Spinal cord (tissue), 10 donors: ENCODE measurements at places on chromosomes 6 and 20. TPM values are rescaled to one million over a fixed set of nuclear protein-coding genes. Genes with fewer than 3 reads are reported as not detected.

DNA sequence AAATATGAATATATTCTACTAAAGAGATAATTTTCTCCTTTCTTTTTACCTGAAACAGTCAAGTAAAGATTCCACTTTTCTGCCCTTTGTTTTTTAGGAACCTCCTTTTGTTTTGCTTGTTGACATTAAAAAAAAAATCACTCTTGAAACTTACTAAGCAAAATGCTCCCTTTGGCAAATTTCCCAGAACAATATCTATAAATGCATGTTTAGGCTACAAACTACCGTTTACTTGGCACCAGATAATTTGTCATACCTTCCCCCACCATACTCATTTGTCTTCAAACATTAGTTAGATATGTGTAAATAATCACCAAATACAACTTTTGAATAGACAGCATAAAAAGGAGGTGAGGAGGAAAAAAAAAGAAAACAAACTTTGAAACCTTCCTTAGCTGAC lies 604.7 kb downstream of the RFPL4B start:
- H3K36me3 ChIP-seq, result no peaks in the 10 kb centered on the region
- DNase-seq, result no peak
- no peaks in the 10 kb centered on the region for H3K4me1 ChIP-seq
- H3K27ac ChIP-seq, result no peak overlapping the region

- no peaks in the 10 kb centered on the region for H3K27me3 ChIP-seq
- H3K27ac ChIP-seq, result peak overlapping the region; percentile 12
Measured at GRCh38 chr20:8244637-8245036, 112.6 kb downstream of the PLCB1 start.

DNA sequence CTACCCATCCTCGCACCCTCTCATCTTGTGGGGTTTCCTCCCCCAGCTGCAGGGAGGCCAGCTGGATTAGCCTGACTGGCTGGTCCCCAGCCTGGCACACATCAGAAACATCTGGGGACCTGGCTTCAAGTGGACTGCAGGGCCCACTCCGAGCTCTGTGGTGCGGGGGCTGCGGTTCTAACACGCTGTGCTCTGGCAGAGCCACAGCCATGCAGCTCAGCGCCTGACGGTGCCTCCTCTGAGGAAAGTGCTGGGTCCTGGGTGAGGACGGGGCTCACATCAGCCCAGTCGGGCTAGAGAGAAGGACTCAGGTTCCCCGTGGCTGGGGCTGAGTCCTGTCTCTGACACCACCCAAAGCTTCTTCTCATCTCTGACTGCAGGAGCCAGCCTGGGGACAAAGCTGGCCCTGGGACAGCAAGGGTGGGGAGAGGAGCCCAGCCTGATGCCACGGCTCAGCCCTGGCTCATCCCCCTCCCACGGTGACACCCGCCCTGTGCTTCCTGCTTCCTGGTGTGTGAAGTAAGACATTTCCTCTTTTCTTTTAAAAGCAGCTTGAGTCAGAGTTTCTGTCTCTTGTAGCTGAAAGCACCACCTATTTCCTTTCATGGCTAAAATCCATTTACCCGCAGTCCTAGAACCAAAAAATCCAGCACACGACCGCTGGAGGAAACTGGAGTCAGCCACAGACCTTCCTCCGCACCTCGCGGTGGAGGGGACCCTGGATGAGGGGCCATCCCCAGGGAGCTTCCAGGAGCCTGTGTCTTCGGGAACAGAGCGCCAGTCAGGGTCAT lies 127.4 kb upstream of the AFDN start:
- H3K4me1 ChIP-seq, result peaks cover 25% of the 10 kb centered on the region
- peak overlapping the region; percentile 72 for H3K27ac ChIP-seq
- no peaks in the 10 kb centered on the region for H3K27me3 ChIP-seq

DNA sequence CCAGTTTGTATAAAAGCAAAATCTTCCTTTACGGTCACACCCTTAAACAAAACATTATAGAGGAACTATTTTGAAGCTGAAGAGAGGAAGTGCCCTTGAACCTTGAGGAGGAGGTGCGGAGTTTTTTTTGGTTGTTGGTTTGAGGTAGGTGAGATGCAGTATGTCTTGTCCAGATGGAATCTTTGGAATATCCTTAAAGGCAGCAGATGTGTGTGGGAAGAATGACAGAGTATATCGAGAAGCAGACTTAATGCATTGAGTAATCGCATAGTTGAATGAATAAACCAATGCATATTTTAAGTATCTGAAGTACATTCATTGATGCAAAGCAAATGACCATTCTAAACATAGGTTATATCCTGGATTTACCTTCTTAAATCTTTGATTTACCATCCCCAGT lies 49.9 kb downstream of the AIG1 start:
- no peaks in the 10 kb centered on the region for H3K4me1 ChIP-seq
- no peak overlapping the region for H3K4me3 ChIP-seq
- H3K27ac ChIP-seq, result no peak overlapping the region
- DNase-seq, result no peak
- H3K36me3 ChIP-seq, result no peaks in the 10 kb centered on the region

GRCh38 chr6:82038631-82039030 lies 208.9 kb downstream of the IBTK start:
- H3K4me1 ChIP-seq, result no peaks in the 10 kb centered on the region
- H3K27me3 ChIP-seq, result no peaks in the 10 kb centered on the region
- no peak overlapping the region for H3K27ac ChIP-seq
- no peak overlapping the region for H3K4me3 ChIP-seq

GRCh38 chr6:16476861-16477260 lies 238.5 kb downstream of the GMPR start:
- H3K36me3 ChIP-seq, result no peaks in the 10 kb centered on the region
- no peak for DNase-seq
- H3K4me3 ChIP-seq, result no peak overlapping the region
- H3K4me1 ChIP-seq, result no peaks in the 10 kb centered on the region

GRCh38 chr6:170177772-170178560 lies 112.9 kb downstream of the DLL1 start:
- H3K4me3 ChIP-seq, result no peak overlapping the region
- no peaks in the 10 kb centered on the region for H3K27me3 ChIP-seq
- no peaks in the 10 kb centered on the region for H3K36me3 ChIP-seq
- no peak overlapping the region for H3K27ac ChIP-seq
- H3K4me1 ChIP-seq, result peaks cover 29% of the 10 kb centered on the region

DNA sequence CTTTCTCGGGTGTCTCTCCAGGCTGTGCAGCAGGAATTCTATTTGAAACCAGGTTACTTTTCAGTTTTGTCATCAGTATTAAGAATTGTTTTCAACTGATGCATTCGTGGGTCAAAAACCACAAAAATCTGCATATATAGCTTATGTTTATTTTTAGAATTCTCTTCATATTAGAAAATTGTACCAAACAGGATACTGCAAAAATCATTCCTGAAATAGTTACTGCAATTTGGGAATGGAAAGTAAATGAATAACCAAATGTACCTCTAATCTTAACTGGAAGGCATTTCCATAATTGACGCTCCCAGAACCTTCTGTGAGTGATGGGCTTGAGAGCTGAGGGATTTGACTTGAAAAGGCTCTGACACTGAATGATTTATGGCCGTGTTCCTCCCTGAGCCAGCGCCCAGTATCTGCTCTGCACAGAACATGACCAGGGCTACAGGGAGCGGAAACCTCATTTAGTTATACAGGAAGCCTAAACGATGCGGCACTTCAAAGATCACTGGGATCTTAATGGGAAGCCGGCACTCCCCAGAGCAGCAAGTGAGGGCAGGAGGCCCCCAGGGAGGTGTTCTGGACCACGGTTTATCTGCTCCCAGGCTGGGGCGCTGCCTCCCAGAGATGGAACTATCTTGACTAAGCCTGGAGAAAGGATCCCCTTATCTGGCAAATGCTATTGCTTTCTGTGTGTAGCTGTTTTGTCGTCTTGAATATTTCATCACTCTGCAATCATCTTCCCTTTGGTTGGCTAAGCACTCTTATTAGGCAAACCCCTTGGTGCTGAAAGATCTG lies 446.0 kb downstream of the QKI start:
- H3K36me3 ChIP-seq, result no peaks in the 10 kb centered on the region
- DNase-seq, result no peak

DNA sequence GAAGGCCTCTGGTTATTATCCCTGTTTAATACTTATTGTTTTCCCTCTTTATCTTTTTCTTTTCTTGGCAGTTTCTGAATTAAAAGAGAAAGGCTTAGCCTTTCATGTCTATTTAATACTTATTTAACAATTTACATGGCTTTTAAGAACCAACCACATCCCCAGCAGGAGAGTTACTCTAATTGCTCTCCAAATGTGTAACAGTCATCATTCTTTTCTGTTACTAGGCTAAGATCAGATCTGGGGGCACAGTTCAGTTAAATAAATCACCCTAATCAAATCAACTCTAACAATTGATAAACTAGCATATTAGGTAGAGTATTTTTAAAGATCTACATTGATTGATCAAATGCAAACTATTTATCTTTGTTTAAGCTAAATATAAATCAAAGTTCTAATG lies 54.1 kb upstream of the NT5E start:
- H3K27ac ChIP-seq, result no peak overlapping the region
- H3K36me3 ChIP-seq, result no peaks in the 10 kb centered on the region
- no peaks in the 10 kb centered on the region for H3K4me1 ChIP-seq
- H3K27me3 ChIP-seq, result no peaks in the 10 kb centered on the region
- DNase-seq, result no peak
- no peak overlapping the region for H3K4me3 ChIP-seq

- DNase-seq, result no peak
- no peaks in the 10 kb centered on the region for H3K36me3 ChIP-seq
- no peak overlapping the region for H3K4me3 ChIP-seq
- H3K4me1 ChIP-seq, result peaks cover 12% of the 10 kb centered on the region
- no peaks in the 10 kb centered on the region for H3K27me3 ChIP-seq
Measured at GRCh38 chr20:43926287-43927050, 11.8 kb downstream of the TOX2 start.

DNA sequence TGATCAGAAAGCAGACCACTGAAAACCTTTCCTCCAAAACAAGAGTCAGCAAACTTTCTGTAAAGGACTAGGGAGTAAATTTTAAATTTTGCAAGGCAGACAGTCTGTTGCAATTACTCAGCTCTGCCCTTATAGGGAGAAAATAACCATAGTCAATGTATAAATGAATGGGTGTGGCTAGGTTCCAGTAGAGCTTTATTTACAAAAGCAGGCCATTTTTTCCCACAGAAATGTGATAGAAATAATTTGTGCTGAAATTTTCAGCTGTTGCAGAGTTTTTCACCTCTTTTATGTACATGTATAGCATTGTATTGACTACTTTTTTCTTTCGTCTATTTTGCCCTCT lies 7.7 kb downstream of the AMD1 start:
- no peaks in the 10 kb centered on the region for H3K36me3 ChIP-seq
- H3K4me1 ChIP-seq, result peaks cover 12% of the 10 kb centered on the region
- H3K27ac ChIP-seq, result no peak overlapping the region

GRCh38 chr6:3648724-3649123 lies 102.8 kb downstream of the PXDC1 start:
- no peaks in the 10 kb centered on the region for H3K4me1 ChIP-seq
- H3K27me3 ChIP-seq, result no peaks in the 10 kb centered on the region

GRCh38 chr6:111267764-111268333 lies 180.5 kb downstream of the SLC16A10 start:
- DNase-seq, result no peak
- peaks cover 8% of the 10 kb centered on the region for H3K36me3 ChIP-seq
- H3K4me1 ChIP-seq, result no peaks in the 10 kb centered on the region
- no peaks in the 10 kb centered on the region for H3K27me3 ChIP-seq
- no peak overlapping the region for H3K4me3 ChIP-seq

DNA sequence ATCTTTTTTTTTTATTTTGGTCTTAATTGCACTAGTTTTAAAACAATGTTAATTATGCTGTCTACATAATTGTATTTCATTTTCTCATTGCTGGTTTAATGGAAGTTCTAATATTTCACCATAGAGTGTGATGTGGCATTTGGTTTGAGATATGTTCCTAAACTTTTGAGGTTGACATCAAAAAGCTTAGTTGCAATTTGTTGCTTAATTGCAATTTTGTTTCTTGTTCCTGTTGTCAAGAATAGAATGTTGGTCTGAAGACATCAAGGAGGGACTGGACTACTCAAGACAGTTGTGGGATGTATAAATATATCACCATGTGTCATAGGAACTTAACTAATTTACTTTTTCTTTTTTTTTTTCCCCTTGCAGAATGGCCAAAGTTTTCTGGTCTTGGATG lies 12.5 kb downstream of the HSF2 start:
- DNase-seq, result no peak
- H3K27me3 ChIP-seq, result no peaks in the 10 kb centered on the region
- peaks cover 5% of the 10 kb centered on the region for H3K36me3 ChIP-seq

- no peaks in the 10 kb centered on the region for H3K27me3 ChIP-seq
- H3K36me3 ChIP-seq, result no peaks in the 10 kb centered on the region
- DNase-seq, result no peak
- no peak overlapping the region for H3K27ac ChIP-seq
- H3K4me3 ChIP-seq, result no peak overlapping the region
Measured at GRCh38 chr6:132280436-132280835, 120.8 kb downstream of the MOXD1 start.

DNA sequence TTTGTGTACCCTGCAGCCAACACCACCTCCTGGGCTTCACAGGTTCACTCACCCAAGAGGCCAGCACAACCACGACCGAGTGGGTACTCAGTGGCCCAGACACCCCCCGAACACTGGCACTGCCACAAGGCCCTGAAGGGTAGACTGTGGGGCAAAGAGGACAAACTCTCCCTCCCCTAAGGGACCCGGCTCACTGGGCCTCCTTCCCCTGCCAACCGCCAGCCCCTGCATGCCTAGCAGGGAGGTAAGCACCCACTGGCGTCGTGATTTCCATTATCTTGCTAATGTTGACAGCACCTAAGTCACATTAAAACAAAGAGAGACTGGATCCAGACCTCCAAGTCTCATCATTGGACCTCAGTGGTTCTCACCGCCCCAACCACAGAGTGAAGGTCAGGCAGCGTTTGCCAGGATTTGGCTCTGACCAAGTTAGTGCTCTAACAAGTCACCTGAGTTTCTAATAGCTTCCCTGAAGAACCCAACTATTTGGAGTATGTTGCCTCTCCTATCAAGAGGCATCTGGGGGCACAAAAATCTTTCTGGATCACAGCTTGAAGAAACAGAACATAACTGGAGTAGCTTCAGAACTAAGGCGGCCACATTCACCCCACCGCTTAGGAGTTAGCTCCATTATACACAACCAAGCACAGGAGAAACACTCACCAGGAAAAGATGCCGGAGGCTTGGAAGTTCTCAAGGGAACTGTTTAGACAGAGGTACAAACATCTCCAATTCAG lies 14.0 kb upstream of the APMAP start:
- no peak overlapping the region for H3K4me3 ChIP-seq
- peaks cover 19% of the 10 kb centered on the region for H3K4me1 ChIP-seq
- no peaks in the 10 kb centered on the region for H3K27me3 ChIP-seq
- peaks cover 36% of the 10 kb centered on the region for H3K36me3 ChIP-seq

DNA sequence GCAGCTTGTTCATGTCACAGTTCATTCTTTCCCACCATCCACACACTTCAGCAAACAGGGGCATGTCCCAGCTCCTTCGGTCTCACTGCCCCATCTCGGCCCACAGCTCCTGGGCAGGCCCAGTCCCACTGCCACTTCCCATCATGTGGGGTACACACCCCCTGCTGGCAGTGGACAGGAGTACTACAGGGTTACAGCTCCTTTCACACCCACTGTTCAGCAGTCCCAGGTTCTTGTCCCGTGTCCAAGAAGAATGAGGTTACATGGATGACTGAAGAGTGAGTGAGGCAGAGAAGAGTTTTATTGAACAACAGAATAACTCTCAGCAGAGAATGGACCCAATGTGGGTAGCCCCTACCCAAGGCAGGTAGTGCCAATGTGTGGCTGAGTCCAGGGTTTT lies 77.8 kb upstream of the SMLR1 start:
- H3K27ac ChIP-seq, result no peak overlapping the region
- no peaks in the 10 kb centered on the region for H3K27me3 ChIP-seq
- H3K4me3 ChIP-seq, result no peak overlapping the region
- DNase-seq, result no peak
- no peaks in the 10 kb centered on the region for H3K36me3 ChIP-seq
- H3K4me1 ChIP-seq, result no peaks in the 10 kb centered on the region

PGM3 gene
- total RNA-seq, result 57.4 TPM

KATNA1 gene
- total RNA-seq, result 25.0 TPM

SRMS gene
- not detected for total RNA-seq

WFDC5 gene
- total RNA-seq, result 0.28 TPM

MLN gene
- not detected for total RNA-seq

TXLNB gene
- 3.1 TPM for total RNA-seq

OTOR gene
- 15.7 TPM for total RNA-seq
